ENCODE measurements at places on chromosomes 5 and 9.

DNA sequence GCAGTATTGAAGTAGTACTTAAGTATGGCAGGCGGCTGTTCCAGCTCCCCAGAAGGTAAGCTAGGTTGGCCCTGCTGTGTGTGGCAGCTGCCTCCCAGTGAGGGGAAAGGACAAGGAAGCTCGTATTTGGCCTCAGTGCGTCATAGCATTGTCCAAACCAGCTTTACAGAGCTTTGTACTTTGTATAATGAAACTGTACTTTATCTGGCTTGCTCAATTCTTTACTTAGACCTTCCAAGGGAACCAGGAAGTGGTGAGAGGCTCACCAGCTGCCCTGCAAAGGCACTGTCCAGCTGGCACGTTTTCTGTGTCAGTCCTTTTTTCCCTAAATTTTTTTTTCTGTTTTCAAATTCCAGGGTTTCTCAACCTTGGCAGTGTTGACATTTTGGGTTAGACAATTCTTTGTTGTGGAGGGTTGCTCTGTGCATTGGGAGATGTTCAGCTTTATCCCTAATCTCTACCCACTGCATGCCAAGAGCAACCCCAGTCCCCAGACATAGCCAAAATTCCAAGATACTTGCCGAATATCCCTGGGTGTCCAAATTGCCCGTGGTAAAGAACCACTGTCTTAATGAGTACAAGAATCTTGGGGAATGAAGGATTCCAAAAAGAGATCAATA, 474.5 kb downstream of the LRRC70 start:
- no peak for DNase-seq

DNA sequence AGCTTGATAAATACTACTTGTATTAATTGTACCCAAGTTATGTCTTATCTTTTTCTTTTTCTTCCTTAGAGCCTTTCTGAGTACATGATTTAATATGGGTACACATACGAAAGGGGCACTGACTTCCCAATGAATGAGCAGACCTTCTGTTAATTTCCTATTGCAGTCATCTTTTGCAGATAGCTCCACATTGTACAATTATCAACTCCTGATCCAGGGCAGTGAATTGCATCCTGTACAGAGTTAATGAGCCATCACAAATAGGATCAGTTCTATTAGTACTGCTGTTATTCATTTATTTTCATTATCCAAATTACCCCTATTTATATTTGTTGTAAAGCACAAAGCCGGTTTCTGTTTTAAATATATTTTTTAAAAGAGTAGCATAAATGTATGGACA, 105.6 kb downstream of the ADAMTSL1 start:
- no peak for DNase-seq

DNA sequence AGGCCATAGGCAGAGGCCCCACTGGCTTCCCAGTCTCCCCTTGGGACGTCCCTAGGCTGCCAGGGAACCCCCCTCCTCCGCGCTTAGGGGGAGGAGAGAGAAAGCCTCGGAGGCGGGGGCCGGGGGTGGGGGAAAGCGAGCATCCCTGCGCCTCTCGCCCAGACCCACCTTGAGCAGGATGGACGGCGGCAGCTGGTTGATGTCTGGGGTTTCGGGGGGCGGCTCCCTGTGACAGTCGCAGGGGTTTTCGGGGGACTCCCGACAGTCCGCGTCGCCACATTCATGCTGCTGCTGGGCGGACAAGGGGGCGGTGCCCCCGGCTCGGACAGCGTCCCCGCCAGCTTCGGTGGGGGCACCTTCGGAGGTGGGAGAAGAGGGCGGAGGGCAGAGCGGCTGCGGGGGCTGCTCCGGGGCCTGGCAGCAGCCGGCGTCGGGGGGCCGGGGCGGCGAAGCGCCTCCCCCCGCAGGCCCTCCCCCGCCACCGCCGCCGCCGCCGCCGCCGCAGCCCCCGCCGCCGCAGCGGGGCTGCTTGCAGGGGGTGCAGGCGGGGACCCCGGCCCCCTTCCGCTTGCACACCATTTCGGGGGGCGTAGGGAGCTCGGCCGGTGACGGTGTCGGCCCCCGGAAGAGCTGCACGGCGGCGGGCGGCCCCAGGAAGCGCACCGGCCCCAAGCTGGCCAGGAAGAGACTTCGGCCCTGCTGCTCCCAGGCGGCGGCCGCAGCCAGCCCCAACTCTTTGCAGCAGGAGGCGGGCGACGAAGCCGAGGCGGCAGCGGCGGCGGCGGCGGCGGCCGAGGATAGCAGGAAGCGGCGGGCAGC, 1.2 kb downstream of the FBXL17 start:
- no peak for DNase-seq

- DNase-seq: no peak
Observed at GRCh38 chr9:78756813-78757510, 460.0 kb downstream of the PSAT1 start.

DNA sequence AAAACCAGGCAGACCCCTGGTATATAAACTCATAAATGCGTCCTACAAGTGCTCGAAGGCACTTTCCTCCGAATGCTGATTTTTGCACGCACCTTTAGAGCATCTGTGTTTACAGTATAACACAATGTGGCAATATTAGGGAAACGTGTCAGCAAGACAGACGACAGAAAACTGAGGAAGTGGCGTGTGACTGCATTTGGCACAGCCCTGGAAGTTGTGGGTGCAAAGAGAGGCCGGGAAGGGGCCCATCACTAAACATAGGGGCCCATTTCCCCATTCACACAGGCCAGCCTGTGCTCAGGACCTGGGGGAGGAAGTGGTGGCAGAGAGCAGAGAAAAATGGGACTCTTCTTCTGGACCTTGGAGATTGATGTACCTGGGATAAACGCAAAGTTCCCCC, 48.2 kb downstream of the RASGEF1C start:
- DNase-seq: peak; percentile 1

DNA sequence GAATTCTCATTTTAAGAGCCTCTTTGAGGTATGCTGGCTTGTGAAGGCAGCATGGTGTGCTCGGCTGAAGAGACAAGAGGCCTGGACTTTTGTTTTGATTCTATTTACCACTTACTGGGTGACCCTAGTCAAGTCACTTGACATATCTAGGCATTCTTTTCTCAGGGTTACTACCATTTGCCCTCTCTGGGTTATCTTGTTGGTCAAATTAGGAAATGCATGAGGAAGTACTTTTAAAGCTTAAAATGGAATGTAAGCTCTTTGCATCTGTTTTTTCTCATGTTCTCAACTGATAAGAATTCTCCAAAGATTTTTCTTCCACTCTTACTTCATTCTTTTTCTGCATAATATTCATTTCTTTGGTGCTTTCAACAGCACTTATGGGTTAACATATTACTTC, 173.1 kb downstream of the PLK2 start:
- no peak for DNase-seq

- no peak for DNase-seq
Observed at GRCh38 chr5:32504989-32505596, 60.6 kb upstream of the ZFR start.

DNA sequence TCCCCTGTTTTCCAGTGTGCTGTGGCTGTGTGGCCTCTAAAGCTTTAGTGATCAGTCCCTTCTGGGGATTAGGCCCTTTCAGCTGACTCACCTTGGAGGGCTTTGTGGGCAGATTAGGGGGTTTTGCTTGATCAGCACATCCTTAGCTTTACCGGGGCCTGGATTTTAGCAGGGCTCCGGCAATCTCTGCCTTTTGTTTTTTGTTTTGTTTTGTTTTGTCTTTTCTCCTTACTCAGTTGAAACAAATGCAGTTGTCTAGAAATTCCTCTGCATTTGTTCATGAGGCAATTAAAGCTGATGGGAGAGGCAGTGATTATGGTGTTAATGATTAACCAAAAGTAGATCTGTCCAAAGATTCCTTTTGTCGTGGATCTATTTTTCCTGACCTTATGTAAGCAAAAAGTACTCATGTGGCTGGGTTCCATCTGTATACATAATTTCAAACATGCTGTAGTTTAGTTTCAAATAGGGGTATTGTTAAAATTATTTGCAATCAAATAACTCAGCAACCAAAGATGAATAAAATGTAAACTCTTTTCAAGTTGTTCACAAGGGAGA, 5.2 kb upstream of the TDRD7 start:
- no peak for DNase-seq

GRCh38 chr5:87825583-87825982, 412.9 kb upstream of the CCNH start:
- no peak for DNase-seq

DNA sequence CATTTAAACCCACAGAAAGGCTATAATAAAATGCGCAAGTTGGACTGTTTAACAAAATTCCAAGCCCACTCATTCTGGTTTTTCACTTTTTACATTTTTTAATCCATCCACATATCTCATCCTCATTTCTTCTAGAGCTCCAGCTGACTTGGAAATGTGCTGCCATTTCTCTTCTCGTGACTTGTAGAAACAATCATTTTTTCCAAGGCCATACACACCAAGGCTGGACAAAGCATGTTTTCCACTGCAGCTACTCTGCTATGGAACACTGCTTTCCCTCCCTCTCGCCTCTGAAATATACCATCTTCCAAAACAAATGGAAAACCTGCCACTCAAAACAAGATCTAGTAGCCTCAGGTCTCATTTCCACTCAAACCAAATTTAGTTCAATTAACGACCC, 141.1 kb downstream of the ESM1 start:
- DNase-seq: no peak

DNA sequence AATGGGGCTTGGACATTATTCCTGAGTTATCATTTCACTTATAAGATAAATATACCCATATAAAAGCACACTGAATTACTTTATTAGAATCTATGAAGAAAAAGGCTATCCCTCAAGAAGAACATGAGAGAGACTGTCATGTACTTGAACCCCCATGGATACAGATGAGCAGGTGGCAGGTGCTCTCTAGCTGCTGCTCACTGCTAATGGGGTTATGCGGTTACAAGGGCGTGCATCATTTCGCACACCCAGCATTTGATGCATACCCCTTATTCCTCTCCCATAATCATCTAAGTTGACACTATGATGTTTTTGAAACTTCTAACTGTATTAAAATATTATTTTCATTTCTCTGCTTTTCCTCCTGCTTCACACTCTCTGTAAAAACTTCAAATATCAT, 16.4 kb downstream of the ITK start:
- no peak for DNase-seq

DNA sequence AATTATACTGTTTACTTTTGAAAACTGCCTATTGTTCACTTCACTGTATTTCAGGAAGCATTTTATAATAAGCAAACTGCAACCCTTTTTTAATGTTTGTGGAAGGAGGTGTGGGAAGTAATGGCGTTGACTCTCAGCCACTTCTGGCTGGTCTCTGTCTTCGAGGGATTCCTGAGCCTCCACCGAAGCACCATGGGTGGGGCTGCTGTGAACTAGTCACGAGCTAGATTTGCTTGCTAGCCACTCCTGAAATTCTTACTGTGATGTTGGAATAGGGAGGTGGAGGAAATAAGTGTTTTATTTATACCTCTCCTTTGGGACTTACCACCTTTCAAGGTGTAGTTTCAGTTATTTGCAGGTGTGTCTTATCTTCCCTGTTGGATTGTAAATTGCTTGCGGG, 26.8 kb downstream of the PIP5K1B start:
- no peak for DNase-seq

DNA sequence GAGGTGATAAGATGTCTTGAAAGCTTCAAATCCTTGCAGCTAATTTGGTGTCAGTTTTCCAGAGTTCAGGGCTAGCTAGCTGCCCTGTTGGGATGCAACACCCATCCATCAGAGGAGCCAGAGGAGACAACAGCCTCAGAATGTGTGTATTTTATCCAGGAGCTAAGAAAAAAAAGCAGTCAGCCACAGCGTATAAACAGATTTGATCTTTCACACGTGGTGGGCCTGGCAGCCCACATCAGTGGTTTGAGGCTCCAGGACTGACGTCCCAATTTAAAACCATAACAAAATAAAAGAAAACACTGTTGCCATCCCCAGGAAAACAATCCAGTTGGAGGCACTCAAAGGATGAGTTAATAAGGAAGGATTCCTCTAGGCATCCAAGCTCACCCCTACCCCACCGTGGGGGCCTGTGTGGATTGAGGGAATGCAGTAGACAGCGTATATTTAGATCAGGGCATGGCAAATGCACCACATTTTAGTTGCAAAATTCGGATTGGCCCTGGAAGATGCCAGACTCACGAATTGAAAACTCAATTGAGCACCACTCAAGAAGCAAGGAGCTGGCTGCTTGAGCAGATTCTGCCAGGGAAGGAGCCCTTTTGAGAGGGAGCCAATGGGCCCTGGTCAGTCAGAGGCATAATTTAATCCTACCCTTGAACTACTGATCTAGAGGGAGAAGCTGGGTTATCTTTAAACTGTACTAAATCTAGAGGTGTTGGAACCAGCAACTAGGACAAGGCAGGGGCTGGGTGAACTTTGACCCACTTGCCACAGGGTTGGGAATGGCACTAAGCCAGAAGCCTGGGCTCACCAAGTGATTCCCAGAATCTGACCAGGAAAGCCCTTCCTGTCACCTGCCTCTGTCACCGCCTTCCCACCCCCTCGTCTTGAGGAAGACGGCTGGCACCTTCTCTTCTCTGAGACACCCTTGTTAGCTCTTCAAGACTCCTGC, 17.5 kb downstream of the ADRA1B start:
- DNase-seq: no peak

- DNase-seq: peak; percentile 59
Observed at GRCh38 chr9:111926421-111926875, 29.8 kb downstream of the UGCG start.

GRCh38 chr5:141504216-141504615, 15.3 kb downstream of the PCDHGC5 start:
- DNase-seq: no peak

DNA sequence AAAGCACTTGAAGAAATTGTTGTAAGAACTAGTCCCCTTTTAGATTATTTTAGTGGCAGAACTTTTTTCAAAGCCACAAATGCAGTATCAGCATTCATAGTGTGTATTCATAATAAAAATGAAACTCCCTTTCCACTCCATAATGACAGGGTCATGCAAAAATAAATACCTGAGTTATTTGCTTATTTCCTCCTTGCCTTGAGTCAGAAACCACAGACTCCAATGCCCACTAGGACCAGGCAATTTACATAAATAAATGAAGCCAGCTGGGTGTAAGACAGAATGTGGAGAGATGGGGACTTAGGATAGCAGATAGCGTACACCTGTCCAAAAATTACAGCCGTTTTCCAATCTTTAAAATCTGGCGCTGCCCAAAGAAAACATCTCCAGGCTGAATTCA, 417.8 kb downstream of the TMEM161B start:
- no peak for DNase-seq

GRCh38 chr5:61949054-61949678, 356.8 kb upstream of the KIF2A start:
- DNase-seq: no peak

- no peak for DNase-seq
Observed at GRCh38 chr5:36802187-36802586, 74.4 kb upstream of the NIPBL start.

DNA sequence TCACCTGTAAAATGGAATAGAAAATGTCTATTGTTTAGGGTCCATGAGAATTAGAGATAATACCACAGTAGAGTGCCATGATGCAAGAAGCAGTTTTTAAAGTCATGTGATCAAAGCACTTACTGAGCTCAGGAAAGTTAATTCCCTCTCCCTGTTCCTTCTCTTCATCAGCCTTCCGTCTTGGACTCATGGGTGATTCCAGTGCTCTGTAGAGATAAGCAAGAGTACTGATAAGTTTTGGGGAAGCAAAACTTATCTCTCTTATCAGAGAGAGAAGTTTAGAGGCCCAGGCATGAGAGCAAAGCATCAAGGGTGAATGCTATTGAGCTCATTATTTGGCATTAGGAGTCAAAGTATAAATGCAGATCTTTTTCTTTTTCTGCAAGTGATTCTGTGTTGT, 410.1 kb downstream of the AGTPBP1 start:
- no peak for DNase-seq

All from AML-193 (cell line).